Activated CD4-positive, alpha-beta T cell treated with anti-CD3 and anti-CD28 coated beads for 36 hours (primary cell): ENCODE measurements at places on chromosomes 7 and 10.
A peak's percentile ranks its signal among the peaks of the same experiment; 100 is the strongest.

DNA sequence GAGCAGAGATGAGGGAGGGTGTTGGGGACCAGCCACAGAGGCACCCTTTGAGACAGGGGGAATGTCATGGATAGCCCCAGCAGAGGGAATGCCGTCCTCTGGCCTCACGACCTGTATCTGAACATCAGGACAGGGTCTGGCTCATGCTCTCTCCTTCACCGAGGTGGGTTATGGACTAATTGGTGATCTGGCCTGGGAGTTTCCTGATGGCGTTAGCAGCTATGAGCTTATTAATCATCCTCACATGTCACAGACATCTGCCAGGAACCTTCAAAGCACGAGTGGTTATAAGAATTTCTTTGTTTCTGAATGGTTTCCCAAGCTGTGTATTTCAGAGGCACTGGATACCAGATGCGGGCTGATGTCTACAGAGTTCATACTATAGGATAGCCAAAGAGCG, 6.9 kb downstream of the CPA4 start:
- no peak for DNase-seq

- no peak for DNase-seq
Measured at GRCh38 chr10:44986670-44987069, 8.1 kb upstream of the DEPP1 start.

GRCh38 chr7:25756601-25757000, 395.4 kb upstream of the NFE2L3 start:
- DNase-seq: no peak

- no peak for DNase-seq
Measured at GRCh38 chr7:101634196-101634717, 5.2 kb upstream of the MYL10 start.

- DNase-seq: no peak
Measured at GRCh38 chr7:72266771-72267170, 145.4 kb downstream of the CALN1 start.

GRCh38 chr7:159042581-159043101, 102.0 kb downstream of the VIPR2 start:
- no peak for DNase-seq

DNA sequence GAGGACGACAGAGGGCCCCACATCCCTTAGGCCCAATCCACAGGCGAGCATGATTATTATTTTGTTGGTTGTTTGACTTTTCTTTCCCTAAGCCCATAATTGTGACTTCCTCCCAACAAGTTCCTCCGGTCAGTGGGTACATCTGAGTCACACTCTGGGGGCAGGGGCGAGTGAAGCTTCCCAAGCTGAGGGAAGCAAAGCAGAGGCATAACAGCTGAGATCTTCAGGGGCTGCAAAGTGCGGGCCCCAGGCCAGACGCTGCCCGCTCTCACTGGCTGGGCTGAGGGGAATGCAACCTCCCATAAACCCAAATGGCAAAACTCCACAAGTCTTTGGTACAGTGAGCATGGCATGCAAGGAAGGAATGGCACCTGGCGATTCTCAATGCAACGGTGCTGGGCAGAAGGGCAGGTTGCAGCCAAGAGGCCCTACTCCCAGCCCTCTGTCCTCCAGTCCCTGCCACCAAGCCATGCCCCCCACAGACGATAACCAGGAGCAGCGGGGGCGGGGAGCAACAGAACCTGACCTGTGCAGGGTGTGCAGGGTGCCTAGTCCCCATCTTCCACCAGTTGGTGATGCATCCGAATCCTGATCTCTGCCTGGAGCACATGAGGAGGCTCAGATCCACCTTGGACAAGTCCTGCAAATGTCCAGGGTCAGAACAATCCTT, 25.3 kb downstream of the TNS3 start:
- DNase-seq: no peak

GRCh38 chr10:131889755-131890154, 11.1 kb upstream of the PPP2R2D start:
- DNase-seq: no peak

DNA sequence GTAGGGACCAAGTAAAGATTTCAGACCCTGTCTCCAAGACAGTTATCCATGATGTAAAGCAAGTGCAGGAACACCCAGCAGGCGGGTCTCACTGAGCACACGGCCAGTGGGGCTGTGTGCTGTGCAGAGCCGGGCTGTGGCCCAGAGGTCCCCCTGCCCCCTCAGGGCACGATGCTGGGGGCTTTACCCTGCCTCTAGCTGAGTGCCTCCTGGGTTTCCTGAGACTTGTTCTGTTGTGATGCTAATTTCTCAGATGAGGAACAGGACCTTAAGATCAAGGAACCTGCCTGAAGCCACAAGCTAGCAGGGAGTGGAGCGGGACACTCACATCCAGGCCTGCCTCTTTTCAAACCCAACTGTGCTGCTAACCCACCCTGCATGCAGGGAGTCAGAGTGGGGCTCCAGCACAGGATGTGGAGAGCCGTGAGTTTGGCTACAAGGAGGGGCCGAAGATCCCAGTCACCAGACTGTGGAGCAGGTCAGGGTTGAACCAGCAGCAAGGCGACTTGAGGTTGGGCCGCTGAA, 76.1 kb upstream of the LYZL2 start:
- DNase-seq: peak; percentile 40

DNA sequence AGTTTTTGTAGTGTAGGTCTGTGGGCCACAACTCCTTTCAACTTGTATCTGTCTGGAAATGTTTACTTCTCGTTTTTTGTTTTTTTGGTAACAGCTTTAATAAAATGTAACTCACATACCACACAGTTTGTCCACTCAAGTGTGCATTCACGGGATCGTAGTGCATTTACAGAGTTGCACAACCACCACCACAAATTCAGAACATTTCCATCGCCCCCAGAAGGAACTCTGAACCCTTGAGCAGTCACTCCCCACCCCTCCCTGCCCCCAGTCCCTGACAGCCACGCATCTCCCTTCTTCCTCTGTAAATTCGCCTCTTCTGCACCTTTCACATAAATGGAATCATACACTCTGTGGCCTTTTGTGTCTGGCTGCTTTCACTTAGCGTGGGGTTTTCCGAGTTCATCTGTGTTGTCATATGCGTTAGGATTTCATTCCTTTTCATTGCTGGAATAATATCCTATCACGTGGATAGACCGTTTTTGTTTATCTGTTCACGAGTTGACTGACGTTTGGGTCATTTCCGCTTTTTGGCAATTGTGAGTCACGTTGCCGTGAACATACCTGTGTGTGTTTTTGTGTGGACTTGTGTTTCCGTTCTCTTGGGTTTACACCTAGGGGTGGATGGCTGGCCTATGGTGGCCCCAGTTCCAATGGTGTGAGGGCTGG, 10.3 kb downstream of the JAKMIP3 start:
- no peak for DNase-seq

DNA sequence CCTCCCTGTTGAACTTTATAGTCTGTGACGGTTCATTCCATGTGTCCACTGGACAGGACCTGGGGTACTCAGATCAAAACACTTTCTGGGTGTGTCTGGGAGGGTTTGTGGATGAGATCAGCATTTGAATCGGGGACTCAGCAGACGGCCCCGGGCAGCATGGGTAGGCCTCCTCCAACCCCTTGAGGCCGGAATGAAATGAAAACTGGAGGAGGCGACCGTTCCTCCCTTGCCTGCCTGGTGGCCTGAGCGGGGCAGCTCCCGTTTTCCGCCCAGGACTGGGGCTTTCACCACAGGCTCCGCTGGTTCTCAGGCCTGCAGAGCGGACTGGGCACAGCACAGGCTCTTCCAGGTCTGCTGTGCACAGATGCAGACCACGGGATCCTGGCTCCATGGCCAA, 247.7 kb downstream of the MAD1L1 start:
- no peak for DNase-seq

DNA sequence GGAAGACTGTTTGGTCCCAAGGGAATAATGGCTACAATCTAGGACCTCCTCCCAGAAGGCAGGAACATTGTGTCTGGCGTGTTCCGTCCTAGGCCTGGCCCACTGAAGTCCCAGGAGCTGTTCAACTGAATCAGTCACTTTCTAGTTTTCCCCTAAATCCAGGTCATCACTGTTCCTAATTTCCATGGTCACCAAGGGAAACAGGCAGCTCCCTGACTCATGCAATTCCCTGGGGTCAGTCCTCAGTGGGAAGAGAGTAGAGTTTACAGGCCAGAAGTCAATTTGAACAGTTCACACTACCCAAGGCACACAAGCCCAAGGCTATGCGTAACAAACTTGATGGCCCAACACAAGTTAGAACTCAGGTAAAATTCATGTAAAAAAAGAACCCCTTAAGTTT, 44.0 kb downstream of the CREB3L2 start:
- no peak for DNase-seq

GRCh38 chr10:94239696-94240095, 123.0 kb downstream of the NOC3L start:
- DNase-seq: no peak

GRCh38 chr10:121322046-121322445, 276.2 kb downstream of the FGFR2 start:
- no peak for DNase-seq

DNA sequence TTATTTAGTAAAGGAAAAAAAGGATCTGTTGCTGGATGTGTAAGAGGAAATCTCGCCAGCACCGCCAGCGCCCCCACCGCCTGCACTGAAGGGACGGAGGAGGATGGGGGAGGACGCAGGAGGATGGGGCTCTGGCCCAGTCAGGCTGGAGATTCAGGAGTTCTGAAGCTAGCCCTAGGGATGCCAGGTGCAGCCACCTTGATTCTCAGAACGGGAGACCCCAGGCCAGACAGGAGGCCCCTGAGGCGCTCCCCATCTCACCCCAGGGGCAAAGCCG, 1.3 kb downstream of the CAMK2B start:
- DNase-seq: no peak

DNA sequence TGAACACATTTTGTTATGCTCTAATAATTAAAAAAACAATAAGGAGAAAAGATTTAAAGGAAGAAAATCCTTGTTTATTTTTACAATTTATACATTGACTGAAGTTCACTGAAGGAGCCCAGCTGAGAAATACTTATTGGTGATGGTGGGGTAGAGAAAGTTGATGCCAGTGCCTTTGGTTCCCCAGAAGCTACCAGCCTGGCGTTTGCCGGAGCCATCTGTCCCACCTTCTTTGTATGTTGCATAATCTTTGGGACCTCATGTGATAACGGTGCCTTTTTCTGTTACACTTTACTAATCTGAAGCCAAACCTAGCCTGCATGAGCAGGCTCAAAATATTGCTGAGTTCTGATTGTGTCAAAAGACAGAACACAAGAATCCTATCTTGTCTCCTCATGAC, 22.7 kb downstream of the ZNF365 start:
- no peak for DNase-seq

- DNase-seq: no peak
Measured at GRCh38 chr7:152594801-152595200, 81.1 kb downstream of the XRCC2 start.

- DNase-seq: no peak
Measured at GRCh38 chr7:1460821-1461645, 1.8 kb upstream of the MICALL2 start.

DNA sequence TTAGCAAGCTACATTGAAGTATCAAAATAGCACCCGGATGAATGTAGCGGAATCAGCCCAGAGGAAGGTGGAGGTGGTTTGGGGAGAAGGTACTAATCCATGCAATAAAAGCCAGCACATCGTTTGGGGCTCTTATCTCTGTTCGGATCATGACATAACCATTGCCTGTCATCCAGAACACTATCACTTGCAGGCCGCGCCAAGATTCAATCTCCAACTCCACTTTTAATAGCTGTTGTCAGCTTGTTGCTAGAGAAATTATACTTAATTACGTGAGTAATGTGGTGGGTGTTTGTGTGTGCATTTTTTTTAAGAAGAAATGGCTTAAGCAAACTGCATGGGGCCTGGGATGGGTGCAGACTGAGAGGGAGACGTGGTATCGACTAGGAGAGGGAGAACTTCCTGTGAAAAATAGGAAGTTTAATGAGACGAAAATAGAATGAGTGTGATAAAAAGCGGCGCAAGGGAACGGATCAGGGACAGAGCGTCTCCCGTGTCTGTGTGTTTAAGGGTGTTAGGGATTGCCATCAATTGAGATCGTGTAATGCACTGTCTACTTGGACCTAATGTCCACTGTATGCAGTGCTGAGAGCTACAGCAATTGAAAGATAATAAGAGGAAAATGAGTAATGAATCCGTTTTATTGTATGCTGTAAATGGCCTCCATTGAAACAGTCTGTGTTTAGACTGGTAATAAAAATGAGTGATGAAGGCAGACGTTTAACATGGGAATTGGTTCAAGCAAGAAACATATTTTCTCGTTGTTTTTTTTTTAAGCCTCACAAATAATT, 27.6 kb upstream of the SFMBT2 start:
- no peak for DNase-seq

GRCh38 chr10:100779329-100779728, 33.9 kb downstream of the PAX2 start:
- no peak for DNase-seq

DNA sequence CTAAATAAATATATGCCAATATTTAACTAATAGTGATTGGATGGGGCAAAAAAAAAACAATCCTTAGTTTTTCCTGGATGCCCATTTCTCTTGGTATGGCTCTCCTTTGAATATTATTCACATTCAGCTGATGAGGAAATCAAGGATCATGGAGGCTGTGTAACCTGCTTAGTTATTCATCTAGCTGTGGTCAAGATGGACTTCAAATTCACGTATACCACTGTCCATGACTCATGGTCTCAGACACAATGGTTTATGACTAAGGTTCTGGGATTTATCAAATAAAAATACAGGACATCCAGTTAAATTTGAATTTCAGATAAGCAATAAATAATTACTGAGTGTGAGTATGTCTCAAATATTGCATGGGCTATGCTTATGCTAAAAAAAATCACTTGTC, 191.5 kb upstream of the CELF2 start:
- no peak for DNase-seq

- DNase-seq: no peak
Measured at GRCh38 chr10:124745673-124746072, 1.5 kb upstream of the FAM53B start.

GRCh38 chr10:88097536-88097935, 234.1 kb downstream of the PTEN start:
- DNase-seq: no peak

DNA sequence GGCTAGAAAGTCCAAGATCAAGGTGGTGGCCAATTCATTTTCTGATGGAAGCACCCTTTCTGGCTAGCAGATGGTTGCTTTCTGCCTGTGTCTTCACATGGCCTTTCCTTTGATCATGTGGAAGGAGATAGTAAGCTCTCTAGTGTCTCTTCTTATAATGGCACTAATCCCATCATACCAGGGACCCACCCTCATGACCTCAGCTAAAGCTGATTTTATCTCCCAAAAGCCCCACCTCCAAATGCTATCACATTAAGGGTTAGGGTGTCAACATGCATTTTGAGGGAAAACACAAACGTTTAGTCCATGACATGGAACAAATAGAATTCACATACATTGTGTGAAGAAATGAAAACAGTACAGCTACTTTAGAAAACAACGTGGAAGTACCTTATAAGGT, 100.0 kb downstream of the VPS50 start:
- DNase-seq: no peak

DNA sequence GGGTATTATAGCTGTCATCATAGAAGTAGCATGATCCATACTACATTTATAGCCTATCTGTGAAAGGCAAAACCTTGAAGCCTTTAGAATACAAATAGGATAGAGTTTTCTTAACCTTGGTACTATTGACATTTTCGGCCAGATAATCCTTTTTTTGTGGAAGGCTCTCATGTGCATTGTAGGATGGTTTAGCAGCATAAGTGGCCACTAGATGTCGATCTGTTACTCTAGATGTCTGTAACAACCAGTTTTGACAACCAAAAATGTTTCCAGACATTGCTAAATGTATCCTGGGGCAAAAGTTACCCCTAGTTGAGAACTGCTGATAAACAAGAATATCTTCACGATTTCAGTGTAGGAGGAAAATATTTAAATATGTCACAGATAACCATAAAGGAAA, 319.4 kb upstream of the GALNT17 start:
- no peak for DNase-seq
